ENCODE measurements at places on chromosomes 3 and 15.

DNA sequence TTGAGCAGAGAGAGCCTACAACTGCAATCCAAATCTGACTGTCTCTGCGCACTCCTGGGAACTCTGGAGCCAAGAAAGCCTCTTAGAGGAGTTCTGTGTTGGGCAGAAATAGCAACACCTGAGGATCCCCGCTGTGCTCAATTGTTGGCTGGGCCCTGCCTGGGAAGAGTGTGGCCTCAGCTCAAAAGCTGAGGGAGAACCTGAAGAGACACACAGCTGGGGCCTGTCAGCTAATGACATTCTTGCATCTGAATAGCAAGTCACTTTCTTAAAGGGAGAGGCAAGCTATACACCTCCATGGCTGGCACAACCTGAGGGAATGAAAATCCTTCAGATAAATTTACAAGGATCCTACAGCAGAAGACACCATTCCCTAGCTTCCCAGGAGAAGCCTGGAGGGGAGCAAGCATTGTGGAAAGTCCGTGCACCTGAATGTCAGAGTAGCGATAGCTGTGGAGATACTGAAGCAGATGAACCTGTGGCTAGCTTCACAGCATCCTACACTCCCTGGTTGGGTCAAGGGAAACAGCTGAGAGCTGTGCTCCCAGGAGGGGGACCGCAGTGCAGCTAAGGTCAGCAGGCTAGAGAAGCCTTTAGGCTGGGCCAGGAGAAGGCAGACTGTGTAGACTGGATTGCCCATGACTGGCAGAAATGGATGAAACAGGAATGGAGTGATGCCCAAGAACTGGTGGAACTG lies 159.9 kb upstream of the PFN2 start:
- no peak for DNase-seq

- DNase-seq = no peak
These were observed 475.0 kb upstream of the CBLB start for GRCh38 chr3:106343811-106344210.

- no peak for DNase-seq
These were observed 54.0 kb downstream of the DPH6 start for GRCh38 chr15:35491999-35492398.

- no peak for DNase-seq
These were observed 5.6 kb downstream of the TERC start for GRCh38 chr3:169759256-169759655.

GRCh38 chr15:51751697-51752683 lies 593 bp downstream of the TMOD2 start:
- peak; percentile 43 for DNase-seq

GRCh38 chr3:6524479-6524878 lies 336.4 kb upstream of the GRM7 start:
- DNase-seq = no peak

DNA sequence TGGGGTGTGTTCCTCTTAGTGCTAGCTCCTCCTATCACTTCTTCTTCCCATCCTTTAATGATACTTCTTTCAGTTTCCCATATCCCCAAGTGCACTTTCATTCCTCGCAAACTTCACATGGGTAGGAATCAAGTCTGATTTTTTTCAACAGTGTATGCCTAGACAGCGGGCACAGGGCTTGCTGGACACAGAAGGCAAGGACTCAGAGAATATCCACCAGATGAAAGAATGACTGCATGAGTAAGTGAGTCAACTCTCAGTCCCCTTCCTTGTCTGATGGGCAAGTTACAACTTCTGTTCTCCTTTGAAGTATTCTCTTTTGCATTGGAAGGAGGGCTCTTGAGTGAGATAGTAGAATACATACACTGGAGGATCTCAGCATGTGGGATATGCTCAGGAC lies 3.1 kb upstream of the SQOR start:
- DNase-seq = no peak

GRCh38 chr15:90988296-90988695 lies 6.0 kb downstream of the PRC1 start:
- no peak for DNase-seq

DNA sequence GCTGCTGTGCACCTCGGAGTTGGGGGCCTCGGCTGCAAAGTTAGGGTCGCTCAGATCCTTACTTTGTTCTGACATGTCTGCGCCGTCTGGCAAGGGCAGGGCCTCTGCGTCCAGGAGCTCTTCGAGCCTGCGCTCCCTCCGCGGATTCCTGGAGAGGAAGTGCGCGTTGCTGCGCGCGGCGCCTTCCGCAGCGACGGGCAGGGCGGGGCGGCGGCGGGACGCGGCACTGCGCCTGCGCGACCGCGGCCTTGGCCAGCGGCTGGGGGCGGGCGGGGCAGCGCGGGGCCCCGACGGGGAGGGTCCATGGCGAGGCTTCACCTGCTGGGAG lies at the start of gene NDN:
NDN (minus strand) TSS at position 163 of the 328 bp plus-strand sequence; CDS start at position 75, 88 bp downstream.
- peak; percentile 68 for DNase-seq

DNA sequence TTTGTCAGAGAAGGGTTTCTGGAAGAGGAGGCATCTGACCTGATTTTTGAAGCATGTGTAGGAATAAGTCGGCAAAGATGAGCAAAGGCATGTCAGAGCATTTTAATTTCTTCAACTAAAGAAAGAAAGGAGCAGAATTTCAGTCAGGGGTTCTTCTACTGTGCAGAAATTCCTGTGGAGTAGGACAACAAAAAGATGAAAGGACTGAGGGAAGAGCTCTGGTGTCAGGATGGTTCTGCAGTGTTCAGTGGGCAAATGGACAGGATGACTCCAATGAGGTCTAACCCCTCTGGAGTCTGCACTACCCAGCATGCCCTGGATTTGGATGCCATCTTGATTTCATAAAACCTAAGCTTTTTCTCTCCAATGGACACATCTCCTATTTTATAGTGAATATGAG lies 47.7 kb upstream of the SIAH2 start:
- DNase-seq = no peak

GRCh38 chr3:144384241-144384979 lies 412.8 kb downstream of the DIPK2A start:
- no peak for DNase-seq

DNA sequence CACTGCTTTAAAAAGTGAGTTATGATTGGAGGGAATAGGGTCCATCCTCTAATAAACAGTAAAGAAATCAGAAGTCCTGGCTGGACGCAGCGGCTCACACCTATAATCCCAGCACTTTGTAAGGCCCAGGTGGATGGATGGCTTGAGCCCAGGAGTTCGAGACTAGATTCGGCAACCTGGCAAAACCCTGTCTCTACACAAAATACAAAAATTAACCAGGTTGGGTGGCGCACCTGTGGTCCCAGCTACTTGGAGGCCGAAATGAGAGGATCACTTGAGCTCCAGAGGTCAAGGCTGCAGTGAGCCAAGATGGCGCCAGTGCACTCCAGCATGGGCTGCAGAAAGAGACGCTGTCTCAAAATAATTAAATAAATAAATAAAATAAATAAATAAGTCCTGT lies 171.2 kb downstream of the POTEB3 start:
- no peak for DNase-seq

DNA sequence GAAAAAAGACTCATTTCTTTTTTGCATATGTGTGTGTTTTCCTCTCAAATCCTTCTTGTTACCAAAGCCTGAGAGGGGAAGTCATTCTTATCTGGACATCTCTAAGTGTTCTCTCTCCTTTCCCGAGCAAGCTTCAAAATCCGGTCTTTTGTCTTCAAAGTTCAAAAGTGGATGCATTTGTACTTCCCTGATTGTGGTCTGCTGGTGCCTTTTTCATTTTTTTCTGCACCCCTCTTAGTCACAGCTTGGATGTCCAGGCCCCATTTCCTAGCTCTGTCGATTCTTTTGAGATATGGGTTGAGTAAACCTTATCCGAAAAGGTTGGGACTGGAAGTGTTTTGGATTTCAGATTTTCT lies 34.8 kb downstream of the EHD4 start:
- DNase-seq = no peak

DNA sequence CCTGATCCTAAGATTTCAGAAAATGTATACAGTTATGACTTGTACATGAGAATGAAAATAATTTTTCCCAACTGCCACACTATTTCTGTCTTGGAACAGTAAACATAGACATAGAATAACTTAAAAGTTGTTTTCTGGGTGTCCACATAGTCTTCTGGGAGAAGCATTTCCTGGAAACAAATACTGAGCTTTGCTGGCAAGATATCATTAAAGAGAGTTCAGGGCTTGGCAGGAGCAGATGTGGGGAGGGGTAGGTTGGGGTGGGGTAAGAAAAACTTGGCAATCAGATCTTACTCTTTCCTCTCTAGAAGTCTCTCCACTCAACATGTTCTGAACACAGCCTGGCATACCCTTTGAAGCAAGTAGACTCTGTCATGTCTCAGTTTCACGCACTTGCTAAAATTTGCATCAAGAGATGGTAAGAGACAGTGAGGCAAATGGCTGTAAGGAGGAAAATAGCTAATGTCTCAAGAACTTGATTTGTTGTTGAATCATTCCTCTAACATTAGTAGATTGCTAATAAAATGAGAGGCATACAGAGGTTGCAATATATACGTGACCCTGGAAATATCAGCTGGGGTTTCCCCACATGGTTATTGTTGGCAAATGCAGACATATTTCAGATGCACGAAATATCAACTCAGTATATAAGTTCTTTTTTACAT lies 27.3 kb upstream of the ABI3BP start:
- DNase-seq = no peak

DNA sequence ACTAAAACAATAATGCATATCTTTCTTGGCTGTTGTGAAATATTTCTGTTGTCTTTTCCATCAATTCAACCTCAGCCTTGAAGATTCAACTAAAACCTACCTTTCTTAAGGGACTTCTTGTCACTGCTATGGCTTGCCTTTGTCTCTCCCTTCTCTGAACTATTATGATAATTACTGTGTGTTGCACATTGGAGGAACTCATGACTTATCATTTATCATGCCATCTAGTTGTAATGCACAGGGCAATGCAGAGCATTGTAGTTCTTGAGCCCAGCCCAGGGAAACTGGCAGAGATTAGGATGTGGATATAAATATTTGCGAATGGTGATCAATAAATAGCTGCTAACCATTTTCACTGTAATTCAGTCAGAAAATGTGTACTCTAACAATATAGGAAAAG lies 427.1 kb upstream of the FRG2C start:
- DNase-seq = no peak

GRCh38 chr15:38576261-38576660 lies 11.6 kb upstream of the RASGRP1 start:
- DNase-seq = no peak

DNA sequence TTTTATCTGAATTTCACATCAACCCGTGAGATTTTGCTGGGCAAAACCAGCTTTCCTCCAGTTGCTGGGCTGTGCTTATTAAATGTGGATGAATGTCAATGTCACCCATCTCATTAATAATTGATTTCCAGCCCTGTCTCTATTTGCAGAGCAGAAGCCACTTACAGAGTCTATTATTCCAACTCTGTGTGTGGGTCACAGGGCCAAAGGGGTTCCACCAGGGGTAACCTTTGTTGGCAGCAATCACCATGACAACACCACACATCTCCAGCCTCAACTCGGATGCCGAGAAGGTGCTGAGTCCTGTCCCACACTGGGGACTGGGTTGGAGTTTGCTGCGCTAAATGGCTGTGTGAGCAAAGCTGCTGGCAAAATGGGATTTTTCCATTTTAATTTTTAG lies 51.1 kb upstream of the WNT5A start:
- DNase-seq = no peak

GRCh38 chr15:77144492-77145070 lies 73.7 kb upstream of the TSPAN3 start:
- DNase-seq = no peak

DNA sequence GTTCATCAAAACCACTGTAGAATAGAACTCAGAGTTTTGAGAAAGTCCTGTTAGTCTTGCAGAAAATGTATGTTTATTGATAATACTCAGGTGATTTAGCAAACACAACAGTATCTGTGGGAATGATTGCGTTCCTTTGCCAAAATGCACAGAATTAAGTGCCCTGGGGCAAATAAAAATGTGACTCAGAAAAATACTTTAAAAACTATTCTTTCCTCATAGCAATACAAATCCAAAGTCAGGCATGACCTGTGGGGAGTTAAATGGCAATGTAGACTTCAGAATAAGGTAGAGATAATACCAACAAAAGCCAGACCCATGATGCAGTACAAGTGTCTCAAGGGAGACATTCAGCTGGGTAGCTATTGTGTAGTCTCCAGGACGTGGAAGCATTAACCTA lies 72.3 kb upstream of the SNTN start:
- DNase-seq = no peak

- DNase-seq = no peak
These were observed 131.8 kb downstream of the TBL1XR1 start for GRCh38 chr3:177065285-177066033.
